ENCODE measurements at places on chromosomes 11 and 22.

- DNase-seq: no peak
Measured at GRCh38 chr22:30104501-30105156, 24.4 kb downstream of the HORMAD2 start.

- DNase-seq: no peak
Measured at GRCh38 chr22:17479135-17479534, 84.2 kb upstream of the SLC25A18 start.

DNA sequence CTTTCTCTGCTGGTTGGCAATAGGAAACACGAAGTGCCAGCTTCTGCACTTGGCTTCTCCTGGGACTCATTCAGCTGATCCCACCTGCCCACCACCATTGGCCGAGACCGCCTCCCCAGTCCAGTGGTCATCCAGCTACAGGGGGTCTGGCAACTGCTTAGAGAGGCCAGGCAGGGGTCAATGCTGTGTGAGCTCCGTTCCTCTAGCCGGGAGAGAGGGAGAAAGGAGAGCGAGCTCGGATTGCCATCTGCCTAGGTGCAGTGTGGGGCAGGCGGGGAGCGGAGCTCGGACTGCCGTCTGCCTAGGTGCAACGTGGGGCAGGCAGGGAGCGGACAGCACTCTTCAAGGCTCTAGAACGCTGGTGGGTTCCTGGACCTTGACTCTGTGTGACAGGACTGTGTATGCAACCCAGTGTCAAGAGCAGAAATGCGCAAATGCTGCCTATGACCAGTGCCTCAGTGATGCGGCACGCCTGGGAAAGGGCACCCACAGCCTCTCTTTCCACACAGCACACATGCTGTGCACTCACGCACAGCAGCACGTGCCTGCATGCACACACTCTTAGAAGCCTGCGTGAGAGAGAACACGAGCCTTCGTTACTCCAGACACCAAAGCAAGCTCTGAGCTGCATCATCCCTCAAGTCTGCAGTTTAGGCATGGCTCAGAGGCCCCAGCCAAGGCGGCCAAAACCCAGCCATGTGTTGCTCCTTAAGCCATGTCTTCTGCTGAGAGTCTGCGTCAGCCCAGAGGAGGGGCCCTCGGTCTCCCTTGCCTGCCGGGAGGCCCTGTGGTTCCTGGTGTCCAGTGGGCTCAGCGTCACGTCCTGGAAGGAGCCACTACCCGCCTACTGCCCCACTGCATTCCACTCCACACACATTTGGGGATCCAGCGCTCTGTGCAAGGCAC lies 26.8 kb upstream of the JAM3 start:
- DNase-seq: no peak

GRCh38 chr22:31235081-31235480 lies 23.0 kb downstream of the LIMK2 start:
- DNase-seq: no peak

- DNase-seq: no peak
Measured at GRCh38 chr11:130760515-130761125, 155.7 kb downstream of the SNX19 start.

DNA sequence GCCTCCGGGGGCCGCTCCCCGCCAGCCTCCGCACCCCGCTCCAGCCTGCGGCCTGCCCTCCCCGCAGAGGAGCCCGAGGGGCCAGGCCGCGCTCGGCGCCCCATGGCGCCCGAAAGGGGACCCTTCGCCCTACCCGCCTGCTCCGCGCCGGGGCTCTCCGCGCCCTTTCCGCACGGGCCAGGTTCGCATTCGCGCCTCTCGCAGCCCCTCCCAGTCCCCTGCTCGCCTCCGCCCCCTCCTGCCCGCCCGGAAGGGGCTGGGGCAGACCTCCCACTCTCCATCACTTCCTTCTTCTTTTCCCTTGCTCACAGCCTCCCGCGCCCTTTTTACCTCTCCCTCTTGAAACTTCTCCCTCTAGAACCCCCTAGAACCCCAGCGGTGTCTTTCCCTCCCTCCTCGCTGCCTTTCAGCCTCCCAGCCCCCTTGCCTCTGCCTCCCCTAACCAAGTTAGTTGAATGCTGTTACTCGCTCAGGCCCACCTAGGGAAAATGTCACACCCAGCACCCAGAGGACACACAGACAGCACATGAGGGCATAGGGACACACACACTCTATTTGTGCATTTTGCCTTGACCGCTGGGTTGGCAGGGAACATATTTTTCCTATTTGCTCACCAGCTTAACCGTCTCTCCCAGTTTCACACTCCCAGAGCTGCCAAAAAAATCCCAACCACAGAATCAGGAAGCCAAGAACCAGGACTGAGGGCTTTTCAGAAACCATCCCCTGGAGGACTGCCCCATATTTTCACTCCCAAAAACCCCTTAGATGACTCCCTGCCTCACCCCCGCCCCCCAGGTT lies at the start of gene SLC43A3:
Gene SLC43A3, minus strand, starts transcription at position 193 of the 798 bp plus-strand sequence. CDS start 949 bp downstream, outside the sequence.
- peak; percentile 16 for DNase-seq

DNA sequence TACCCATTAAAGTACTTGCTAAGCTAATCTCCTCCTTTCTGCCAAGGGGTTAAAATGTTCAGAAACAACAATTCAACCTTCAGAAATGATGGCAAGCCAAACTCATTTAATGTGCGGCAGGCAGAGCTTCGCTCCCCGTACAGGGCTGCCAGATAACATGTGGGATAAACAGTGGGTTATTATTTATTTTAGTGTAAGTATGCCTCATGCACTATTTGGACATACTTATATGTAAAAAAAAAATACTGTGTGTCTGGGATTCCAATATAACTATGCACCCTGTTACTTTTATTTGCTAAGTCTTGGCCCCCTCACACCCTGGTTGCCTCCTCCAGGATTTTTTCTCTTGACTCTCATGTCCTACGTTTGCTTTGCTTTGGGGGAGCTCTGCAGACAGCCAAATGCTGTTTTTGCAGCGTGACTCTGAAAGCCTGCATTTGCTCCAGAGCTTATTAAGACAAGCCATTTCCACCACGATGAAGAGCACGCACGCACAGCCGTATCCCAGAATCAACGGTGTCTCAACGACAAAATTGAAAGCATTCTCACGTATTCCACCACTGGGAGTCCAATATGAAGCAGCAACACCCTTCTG lies 86.5 kb upstream of the SHANK2 start:
- no peak for DNase-seq

- DNase-seq: no peak
Measured at GRCh38 chr11:94862926-94863880, 95.0 kb downstream of the AMOTL1 start.

GRCh38 chr22:48734961-48735360 lies 1092.7 kb downstream of the BRD1 start:
- DNase-seq: no peak

DNA sequence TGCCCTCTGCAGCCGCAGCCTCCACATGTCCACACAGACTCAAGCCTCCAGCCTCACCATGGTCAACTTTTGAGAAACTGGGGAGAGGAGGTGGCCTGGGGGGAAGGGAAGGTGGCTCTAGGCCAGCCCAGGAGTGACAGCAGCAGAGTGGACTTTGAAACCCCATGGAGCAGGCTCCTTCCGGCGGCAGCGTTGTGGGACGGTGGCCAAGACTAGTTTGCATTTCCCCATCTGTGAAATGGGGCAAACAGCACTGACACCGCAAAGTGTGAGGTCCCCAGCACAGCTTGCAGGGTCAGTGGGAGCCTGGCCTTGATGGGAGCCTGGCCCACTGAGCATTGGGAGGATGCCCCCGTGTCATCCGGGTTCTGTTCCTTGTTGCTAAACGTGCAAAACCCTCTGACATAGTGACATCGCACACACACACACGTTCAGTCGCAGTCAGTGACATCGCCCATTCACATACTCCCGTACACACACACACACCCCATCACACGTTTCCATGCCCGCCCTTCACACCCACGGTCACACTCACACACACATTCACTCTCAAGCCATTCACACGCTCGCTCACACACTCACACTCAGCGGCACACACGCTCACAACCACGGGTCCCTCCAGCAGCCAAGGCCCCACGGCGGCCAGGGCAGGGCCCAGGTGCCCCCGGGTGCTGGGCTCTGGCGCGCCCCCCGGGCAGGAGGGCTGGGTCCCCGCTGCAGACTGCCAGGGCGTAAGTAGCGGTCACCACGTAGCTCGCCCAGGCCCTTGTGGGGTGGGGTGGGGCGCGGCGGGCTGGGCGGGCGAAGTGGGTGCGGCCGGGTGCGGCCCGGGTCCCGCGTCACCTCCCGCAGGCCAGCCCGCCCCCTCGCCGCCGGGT lies 585 bp downstream of the CYB5R3 start:
- peak; percentile 69 for DNase-seq

GRCh38 chr22:19422440-19423301 lies 8.9 kb downstream of the HIRA start:
- no peak for DNase-seq

DNA sequence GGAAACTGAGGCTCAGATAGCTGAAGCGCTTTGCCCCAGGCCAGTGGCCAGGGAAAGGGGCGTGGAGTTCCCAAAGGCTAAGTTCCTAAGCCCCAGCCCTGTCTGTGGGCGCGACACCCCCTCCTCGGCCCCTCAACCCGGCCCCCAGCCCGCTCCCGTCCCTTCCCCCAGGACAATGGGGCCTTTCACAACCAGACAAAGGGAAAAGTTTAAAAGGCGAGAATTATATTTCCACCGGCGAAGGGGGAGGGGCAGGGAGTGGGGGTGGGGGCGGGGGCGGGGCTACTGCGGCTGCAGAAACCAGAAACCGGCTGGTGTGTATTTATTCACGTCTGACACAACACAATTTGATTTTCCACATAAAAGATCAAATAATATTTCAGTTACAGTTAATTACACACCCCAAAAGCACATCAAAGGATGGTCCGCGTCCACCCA lies 192.1 kb downstream of the MN1 start:
- no peak for DNase-seq

GRCh38 chr22:31077681-31078080 lies 3.4 kb upstream of the SMTN start:
- no peak for DNase-seq

GRCh38 chr11:9047964-9048523 lies 43.4 kb downstream of the SCUBE2 start:
- DNase-seq: no peak

DNA sequence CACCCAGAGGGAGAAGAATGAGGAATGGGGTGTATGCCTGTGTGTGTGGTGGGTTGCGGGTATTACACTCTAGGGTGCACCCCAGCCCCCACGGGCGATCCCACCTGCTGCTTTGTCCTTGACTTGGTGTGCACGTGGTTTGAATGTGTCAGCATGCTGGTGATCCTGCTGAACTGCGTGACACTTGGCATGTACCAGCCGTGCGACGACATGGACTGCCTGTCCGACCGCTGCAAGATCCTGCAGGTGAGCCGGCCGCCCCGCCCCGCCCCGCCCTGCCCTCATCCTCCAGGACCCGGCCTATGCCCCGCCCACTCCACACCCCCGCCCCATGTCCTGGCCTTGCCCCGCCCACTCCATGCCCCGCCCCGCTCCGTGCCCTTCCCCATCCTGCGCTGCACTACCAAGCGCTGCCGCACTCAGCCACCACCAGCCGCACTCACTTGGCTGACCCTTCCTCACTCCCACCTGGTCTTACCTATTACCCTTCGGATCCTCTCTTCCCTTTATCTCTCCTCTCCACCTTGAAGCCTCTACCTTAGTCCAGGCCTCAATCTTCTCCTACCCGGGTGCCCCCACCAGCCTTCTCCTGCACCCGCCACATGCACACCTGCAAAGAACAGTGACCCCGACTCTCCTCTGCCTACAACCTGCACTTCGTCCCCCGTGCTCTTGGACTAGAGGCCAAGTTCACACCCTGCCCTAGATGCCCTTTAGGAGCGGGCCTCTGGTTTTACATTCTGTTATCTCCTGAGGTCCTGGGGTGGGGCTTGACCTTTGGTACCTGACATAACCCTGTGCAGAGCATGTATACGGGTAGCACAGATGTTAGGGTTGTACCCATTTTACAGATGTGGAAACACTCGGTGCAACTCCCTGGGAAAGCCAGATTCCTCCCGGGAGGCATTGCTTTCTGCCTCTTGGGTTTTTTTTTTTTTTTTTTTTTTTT lies 27.7 kb downstream of the CACNA1I start:
- DNase-seq: peak; percentile 47

DNA sequence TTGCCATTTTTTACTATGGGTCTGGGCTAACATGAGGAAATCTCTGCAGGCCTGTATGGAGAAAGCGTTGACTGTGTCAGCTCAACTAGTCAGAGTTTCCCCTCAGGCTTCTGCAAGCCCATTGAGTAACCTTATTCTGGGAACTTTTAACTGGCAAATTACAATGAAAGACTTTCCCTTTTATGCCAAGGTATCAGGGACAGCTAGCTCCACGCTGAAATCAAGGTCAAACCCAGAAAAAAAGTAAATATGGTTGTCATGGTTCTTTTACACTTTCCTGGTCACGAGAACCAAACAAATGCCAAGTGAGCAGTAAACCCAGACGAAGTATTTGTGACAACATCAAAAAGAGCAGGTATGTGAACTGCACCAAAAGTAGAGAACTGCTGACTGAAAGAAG lies 13.8 kb downstream of the OSBP start:
- DNase-seq: no peak

- no peak for DNase-seq
Measured at GRCh38 chr11:92129811-92130210, 94.8 kb upstream of the FAT3 start.

- DNase-seq: no peak
Measured at GRCh38 chr22:46421267-46421666, 85.8 kb downstream of the TRMU start.

DNA sequence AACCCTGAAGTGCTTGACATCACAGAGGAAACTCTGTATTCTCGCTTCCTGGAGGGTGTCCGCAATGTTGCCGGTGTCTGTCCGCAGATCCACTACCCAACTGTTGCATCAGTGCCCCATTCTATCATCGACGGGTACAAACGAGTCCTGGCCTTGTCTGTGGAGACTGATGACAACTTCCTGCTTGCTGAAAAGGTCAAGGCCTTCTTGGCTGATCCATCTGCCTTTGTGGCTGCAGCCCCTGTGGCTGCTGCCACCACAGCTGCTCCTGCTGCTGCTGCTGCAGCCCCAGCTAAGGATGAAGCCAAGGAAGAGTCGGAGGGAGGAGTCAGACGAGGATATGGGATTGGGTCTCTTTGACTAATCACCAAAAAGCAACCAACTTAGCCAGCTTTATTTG lies 42.9 kb upstream of the DAGLA start:
- DNase-seq: no peak

DNA sequence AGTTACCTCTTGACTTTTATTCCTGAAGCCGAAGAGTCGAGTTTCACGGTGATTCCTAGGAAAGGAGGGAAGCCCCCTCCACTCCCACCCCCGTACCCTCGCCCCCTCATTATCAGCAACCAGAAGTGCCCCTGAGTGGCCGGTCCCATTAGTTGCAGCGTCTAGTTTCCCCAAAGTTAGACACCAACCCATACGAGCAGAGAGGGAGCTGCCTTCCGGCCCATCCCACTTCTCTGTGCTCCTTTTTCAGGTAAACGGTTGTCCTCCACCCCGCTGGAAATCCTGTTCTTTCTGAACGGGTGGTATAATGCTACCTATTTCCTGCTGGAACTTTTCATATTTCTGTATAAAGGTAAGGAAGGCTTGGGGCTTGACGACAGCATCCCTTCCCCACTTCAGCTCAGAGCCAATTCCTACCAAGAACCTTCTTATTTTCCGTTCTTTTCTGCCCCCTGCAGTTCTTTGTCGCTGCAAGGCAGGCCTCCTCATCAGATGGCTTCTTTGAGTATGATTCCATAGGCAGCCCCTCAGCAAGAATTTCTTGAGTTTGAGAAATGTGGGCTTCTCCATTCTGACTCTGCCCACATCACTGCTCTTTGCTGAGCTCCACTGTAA lies 701 bp downstream of the TMEM216 start:
- DNase-seq: no peak

Measured in LoVo (cell line).